ENCODE measurements at places on chromosomes 7 and 10. TPM values are rescaled to one million over a fixed set of nuclear protein-coding genes. Genes with fewer than 3 reads are reported as not detected.

Gene AGR2
- 7.5 TPM for total RNA-seq

GRCh38 chr7:43784030-43784584, 25.6 kb downstream of the BLVRA start:
- ATAC-seq: no peak

Gene WDFY4
- total RNA-seq: 1.6 TPM

- no peak for ATAC-seq
These were observed 35.0 kb downstream of the KIF11 start for GRCh38 chr10:92627845-92628480.

Gene PIK3AP1
- 1.0 TPM for total RNA-seq

DNA sequence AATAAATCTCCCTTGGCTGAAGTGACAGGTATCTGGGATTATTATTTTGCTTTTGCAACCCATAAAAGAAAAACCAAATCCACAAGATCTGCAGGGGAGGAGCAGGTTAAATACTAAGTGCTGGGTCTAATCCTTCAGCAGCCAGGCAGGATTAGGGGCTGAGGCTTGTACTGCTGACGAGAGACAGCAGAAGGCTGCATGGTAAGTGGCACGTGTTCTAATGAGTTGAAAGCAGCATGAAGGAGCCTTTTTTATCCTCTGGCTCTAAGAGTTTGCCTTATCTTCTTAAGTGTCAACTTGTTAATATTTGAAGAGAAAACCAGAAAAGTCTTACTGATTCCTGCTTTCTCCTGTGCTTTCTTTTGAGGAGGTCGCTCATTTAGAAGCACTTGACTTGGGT, 50.0 kb downstream of the LYZL2 start:
- peak; percentile 62 for ATAC-seq

GRCh38 chr10:69955897-69956740, 96.5 kb upstream of the MACROH2A2 start:
- ATAC-seq: peak; percentile 53

DNA sequence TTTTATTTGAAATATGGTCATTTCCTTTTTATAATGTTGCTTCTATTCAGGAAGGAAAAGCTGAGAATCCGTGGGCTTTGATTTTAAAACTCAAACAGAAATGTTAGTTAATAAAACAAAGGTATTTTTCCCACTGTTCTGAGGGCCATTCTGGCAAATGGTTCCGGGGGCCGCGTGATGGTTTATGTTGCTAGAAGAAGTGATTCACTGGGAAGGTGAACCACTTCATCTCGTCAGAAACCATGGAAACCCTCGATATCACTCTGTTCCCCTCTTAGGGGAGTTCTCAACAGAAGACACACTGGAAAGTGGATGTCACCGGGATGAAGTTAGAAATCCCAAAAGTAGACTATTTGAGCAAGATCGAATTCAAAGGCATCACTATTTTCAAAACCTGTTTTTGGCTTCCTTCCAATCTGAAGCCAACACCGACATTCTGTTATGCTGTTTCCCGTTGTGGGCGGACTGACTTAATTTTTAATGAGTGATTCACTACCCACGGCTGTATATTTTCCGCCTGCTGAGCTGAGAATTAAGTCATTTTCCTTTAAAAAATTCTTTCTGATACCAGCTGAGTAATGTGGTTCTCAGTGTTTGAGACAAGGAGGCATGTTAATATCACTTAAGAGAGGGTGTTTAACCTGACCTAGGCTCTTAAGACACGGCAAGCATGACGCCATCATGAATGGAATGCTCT, 84.1 kb downstream of the PTPRE start:
- ATAC-seq: peak; percentile 61

DNA sequence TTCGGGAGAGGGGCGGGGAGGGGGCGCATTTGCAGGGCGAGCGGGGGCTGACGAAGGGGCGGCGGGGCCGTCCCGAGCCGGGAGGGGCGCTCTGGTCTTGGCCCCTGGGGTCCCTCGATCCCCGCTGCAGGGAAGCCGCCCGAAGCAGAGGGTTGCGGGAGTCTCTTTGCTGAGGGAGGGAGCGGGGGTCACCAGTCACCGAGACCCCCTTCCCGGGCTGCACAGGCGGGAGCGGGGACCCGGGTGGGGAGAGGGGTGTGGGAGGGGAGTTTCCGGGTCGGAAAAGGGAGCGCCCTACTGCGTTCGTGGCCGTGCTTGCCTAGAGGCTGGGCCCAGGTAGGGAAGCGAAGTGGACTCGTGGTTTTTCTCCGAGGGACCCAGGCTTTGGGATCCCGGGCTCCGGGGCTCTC, 422 bp downstream of the AP1S1 start:
- ATAC-seq: peak; percentile 58

Gene AMPH
- total RNA-seq: 0.16 TPM

DNA sequence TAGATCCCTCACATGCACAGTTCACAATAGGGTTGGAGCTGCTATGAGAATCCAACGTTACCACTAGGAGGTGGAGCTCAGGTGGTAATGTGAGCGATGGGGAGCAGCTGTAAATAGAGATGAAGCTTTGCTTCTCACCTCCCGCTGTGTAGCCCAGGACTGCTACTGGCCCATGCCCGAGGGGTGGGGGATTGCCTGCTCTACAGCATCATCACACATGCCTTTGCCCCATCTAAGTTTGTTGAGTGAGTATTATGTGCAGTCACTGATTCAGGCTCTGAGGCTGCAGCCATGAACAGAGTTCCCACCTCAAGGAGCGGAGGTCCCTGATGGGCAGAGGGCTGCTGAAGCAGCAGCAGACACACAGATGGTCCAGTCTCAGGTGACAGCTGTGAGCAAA, 94.1 kb downstream of the CHST15 start:
- no peak for ATAC-seq
